Body of pancreas (tissue), 4 donors: ENCODE measurements at places on chromosomes 12 and 14.

DNA sequence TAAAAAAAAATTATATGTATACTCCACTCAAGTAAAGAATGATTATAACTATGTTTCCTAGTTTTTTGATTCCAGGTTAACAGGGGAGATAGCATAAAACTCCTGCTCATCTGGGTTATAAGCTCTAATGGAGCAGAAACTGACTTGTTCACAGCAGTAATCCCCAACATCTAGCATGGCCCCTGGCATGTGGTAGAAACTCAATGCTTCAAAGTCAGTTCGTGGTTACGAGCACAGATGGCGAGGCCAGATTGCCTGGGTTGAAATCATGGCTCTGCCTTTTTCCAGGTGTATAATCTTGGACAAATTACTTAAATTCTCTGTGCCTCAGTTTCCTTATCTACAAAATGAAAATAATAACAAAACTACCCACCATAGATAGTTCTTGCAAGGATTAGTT, 183.8 kb downstream of the TTC7B start:
- no peak for DNase-seq

GRCh38 chr12:100733817-100734593, 60.6 kb upstream of the ANO4 start:
- no peak for DNase-seq

DNA sequence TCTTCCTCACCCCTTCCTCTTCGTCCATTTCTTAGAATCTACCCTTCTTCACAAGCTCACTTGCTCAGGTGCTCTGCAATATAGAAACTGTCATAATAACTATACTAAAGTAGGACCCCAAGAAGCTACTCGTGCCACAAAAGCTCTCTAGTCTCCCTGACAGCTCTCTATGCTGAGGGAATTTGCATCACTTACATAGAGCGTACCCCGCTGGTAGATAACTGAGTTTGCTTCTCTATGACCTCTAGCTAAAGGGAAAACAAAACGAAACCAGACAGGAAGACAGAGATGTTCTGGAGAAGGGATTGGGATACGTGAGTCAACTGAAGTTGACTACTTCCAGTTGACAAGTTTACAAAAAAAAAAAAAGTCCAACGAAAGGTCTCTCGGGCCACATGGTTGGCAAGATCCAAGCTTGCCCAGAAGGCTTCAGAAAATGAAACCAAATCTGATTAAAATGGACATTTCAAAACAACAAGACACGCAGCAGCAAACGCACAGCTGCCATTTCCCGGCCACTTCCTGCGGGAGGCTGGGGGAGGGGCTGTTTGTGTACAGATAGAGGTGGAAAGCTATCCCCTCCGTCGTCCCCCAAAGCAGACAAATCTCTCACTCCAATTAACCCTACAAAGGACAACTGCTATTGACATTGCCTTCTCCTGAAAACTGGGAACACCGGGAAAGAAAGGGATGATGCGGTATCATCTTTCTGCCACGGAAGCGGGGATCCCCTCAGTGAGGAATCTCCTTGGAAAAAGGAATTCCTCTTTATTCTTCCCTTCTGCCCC, 1.3 kb downstream of the BAZ2A start:
- peak; percentile 63 for DNase-seq

DNA sequence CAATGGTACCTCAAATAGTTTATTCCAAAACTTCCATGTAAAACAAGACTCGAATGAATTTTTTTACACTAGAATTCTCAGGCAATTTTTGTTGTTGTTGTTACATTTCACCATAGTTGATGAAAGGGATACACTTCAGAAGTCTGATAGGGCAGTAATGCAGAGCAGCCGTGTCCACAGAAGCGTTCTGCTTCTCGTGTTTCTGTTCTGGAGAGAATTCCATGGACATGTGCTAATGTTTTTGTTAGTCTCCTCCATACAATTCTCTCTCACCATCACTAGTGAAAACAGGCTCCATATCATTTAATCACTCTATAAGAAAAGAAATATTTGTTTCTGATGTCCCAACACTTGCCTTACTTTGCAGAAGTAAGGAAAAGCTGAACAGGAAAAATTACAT, 606.1 kb downstream of the SLC16A7 start:
- DNase-seq, result no peak

DNA sequence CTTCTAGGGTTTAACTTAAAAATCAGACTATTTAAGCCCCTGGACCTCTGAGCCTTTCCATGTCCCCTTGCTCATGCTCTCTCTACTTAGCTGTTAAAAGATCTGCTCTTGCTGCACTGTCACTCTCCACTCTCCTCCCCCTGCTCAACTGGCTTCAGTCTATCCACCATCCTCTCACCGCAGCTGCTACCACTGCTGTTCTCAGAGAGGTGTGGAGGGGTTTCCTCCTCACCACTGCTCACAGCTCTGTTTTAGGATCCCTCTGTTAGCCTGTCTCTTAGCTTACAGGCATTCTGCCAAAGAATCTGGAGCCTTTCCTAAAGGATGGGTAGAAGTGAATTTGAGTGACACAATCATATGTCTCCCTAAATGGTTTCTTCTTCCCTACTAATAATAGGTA, 43.7 kb upstream of the ATP2B1 start:
- DNase-seq, result no peak

- no peak for DNase-seq
Observed at GRCh38 chr12:16884056-16884455, 278.1 kb upstream of the LMO3 start.

DNA sequence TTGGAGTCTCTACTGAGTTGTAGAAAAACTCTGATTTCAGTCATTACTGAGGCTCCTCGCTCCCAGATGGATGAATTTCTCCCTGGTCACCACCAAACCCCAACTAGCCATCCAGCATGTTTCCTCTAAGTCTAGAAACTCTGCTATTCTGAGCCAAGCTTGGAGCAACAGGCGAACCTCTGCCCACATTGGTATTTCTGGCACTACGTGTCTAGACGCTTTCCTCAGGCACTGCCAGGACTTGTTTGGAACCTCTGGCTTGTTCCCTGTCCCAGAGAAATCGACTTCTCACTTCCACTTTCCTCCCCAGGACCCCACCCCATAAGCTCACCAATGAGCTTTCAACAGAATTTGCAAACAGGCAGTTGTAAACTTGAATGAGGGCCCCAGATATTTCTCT, 27.6 kb downstream of the WSCD2 start:
- no peak for DNase-seq

DNA sequence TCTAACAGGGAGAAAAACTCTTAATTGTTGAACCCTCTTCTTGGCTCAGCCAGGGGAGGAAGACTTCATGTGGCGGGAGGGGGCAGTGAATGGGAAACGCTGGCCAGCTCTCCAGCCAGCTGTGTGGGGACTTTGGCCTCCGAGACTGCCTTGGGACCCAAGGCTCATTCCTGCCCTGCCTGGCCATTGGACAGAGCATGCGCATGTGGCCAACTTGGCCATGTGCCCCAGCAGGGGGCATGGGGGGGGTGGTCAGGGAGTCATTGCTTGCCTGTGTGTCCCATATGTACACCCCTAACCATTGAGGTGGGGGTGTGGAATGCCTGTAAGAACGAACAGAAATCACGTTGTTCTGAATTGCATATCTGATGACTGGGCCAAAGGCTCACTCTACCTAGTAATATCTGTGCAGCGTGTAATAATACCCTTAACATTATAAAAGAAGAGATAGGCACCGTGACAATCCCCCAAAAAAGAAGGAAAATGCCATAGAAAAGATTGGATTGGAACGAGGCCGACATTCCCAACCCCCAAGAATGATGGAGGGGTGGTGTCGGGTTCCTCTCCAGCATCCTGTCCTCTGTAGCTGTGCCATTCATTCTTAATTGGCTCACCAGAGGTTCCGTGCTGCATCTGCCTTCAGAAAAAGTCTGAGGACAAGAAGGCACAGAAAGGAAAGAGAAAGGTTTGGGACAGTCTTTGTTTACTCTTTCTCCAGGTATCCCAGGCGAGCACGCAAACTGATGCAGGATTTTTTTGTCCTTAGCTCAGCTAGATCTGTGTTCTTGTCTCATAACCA, 3.5 kb upstream of the FAR2 start:
- no peak for DNase-seq

- DNase-seq, result no peak
Observed at GRCh38 chr12:6340032-6340638, 1.7 kb downstream of the TNFRSF1A start.

DNA sequence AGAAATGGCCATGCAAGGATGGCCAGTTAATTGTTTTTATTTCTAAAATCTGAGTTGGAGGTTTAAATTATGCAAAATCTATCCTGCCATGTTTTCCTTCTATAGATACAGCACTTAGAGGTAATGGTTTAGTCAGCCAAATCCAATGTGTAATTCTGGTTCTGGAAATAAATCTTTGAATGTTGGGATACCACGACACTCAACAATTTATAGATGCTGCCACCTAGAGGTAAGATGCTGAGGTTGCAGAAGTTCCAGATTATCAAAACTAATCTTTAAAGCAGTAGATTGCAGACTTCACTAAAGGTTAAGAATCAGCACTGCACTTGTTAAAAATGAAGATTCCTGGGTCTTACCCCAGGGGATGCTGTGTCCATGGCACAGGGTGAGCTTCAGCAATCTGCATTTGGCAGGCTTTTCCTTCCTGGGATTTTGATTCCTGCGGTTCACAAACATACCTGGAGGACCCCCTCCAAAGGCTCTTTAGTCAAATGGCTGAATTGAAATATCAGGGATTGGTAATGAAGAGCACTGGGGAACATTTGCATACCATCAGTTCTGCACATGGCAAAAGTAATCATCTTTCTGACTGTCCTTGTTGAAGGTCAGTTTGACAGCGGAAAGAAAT, 53.4 kb upstream of the ANO4 start:
- DNase-seq, result no peak

GRCh38 chr14:88852632-88853031, 28.2 kb downstream of the TTC8 start:
- no peak for DNase-seq

DNA sequence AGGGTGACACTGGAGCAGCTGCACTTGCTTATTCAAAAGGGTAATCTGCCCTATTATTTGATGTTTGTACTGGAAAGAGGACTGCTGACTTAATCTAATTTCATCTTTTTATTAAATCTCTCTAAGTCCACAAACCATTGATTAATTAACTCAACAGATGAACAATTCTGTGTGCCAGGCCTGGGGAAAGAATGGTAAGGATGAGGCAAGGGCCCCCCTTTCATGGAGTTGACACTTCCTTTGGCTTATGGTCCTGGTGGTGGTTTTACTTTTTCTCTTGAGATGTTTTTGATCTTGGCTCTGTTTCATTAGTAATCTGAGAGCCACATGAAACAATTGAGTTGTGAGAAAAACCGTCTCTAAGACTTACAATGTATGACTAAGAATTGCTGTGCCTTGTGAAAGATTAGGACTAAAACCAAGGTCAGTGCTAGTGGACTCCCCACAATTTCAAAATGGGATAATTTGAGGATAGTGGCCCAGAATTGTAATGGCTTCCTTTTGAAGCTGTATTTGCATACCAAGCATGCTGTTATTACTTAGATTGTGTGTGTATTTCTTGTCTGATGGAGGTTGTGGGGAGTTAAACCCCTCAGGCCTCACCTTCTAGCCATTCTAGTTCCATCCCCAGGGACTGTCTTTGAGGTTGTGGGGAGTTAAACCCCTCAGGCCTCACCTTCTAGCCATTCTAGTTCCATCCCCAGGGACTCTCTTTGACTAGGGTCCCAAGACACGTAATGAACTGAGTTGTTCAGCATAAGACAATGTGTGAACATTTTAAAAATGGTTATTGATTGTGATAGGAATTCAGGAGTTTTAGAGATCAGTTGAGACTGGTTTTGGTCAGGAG, 52.5 kb upstream of the EVL start:
- no peak for DNase-seq

DNA sequence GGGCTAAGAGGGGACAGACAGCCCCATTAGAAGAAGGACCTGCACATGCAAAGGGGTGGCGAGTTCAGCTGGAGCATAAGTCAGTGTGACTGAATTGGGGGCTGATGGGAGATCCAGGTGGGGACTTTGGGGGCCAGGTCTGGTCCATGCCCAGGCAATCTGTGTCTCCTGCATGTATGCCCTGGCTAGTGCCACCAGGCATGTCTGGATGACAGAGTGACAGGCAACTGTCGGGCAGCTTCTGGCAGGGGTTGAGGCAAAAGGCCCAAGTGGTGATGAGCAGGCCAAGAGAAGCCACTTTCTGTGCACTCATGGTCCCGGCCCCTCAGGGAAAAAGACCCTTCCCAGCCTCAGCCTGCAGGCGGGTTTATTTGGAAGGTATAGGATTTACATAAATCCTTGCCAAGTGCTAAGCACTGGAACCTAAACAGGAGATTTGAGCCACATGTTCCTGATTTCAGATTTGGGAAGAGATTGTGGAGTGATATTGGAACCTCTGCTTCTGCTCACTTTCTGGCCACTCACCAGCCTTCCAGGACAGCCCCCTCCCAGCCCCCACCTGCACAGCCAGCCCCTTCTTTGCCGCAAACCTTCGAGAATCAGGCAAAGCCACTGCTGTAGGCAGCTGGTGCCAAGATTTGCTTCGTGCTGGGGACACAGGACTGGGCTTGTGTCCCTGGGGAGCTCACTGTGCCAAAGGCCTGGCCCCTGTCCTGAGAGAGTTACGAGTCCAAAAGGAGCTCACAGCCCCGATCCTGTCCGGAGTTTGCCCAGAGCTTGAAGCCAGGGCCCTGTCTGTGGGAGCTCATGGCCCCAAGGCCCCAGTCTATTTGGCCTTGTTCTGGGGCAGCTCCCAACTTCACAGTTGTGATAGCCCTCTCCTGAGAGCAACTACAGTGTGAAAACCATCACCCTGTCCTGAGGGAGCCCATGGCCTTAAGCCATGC, 232.5 kb upstream of the RTL1 start:
- no peak for DNase-seq

DNA sequence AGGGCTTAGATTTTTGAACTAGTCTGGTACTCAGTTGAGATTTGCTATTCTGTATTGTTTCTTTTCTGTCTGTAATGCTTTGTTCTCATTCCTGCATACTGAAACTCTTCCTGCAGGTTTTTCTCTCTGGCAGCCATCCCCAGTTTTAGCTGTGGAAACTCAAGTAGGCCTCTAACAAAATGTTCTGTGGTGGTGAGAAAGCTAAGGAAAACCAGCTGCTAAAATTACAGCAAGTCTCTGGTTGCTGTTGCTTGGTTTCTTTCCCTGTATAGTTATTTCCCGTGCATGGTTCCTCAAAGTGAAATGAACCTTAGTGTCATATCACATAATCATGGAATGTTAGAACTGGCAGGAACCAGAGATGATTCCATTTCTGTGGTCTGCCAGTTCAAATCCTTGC, 442.5 kb downstream of the NRXN3 start:
- DNase-seq, result no peak

- DNase-seq, result no peak
Observed at GRCh38 chr12:5546616-5547015, 114.7 kb downstream of the NTF3 start.

- DNase-seq, result no peak
Observed at GRCh38 chr14:23712287-23712686, 76.1 kb downstream of the DHRS2 start.

- DNase-seq, result no peak
Observed at GRCh38 chr14:54147282-54147681, 190.7 kb upstream of the BMP4 start.

GRCh38 chr14:89807892-89808291, 146.6 kb downstream of the EFCAB11 start:
- DNase-seq, result no peak

DNA sequence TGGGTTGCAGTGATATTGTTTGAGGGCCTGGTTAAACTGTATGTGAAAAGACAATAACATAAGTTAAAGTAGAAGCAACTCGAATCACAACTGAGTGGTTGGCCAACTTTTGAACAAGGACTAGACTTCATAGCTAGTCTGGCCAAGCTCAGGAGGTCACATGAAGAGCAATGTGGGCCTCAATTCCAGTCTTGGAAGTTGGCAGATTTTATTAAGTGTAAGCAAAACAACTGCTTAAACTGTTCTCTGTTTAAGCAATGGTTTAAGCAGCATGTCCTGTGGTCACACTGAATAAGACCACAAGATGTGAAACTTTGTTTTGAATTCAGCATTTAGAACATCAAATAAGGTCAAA, 100.4 kb downstream of the TMTC3 start:
- DNase-seq, result no peak

- DNase-seq, result no peak
Observed at GRCh38 chr14:57136669-57137328, 131.9 kb downstream of the EXOC5 start.
